T-helper 17 cell (primary cell): ENCODE measurements at places on chromosomes 11 and 22. TPM values are rescaled to one million over a fixed set of nuclear protein-coding genes. Genes with fewer than 3 reads are reported as not detected.

Gene TMEM121B
- not detected for total RNA-seq

Gene LMO2
- 2.1 TPM for total RNA-seq

Gene GNAZ
- total RNA-seq, result 1.4 TPM

Gene C22orf42
- not detected for total RNA-seq

Gene SNX32
- 0.27 TPM for total RNA-seq

Gene MEI1
- total RNA-seq, result 53.8 TPM
